Naive thymus-derived CD4-positive, alpha-beta T cell (primary cell): ENCODE measurements at places on chromosomes 12 and 14. TPM values are rescaled to one million over a fixed set of nuclear protein-coding genes. Genes with fewer than 3 reads are reported as not detected.

DNA sequence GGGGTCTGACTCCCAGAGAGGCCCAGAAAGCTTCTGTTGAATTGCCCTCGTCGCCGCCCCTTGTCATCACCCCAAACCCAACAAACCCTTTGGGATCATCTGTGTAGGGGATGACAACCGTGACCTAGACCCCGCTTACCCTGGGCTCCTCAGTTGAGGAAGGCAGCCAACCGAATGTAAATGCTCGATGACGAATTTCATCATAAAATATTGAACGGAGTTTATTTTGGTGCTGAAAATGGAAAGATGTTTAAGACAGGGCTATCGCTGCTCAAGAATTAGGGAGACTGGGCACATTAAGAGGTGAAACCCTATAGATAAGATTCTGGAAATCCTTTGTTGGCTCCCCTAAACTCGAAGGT is 512 bp downstream of the ACTR10 start:
- DNase-seq: no peak

GRCh38 chr14:85129921-85130320 is 400.0 kb upstream of the FLRT2 start:
- DNase-seq: no peak

DNA sequence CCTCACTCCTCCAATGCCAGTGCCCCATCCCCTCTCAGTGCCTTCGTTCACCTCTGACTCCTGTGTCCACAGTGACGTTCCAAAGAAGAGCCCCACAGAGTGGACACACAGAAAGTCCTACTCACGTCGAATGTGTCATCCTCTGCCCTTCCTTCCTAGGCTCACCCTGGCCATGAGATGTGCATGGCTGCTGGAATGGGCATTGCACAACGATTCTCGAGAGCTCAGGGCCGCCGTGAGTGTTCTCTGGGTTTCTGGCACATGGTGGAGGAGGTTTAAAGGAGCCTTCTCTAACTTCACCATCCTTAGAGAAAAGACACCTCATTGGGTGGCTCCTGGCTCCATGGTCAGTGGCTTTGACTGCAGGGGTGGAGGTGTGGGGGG is 12.8 kb upstream of the CEP170B start:
- no peak for DNase-seq

PLBD1 gene
- 74.1 TPM for total RNA-seq

ALKBH2 gene
- total RNA-seq: 17.5 and 17.6 TPM in 2 replicates
